ENCODE measurements at places on chromosomes 6 and 20. TPM values are rescaled to one million over a fixed set of nuclear protein-coding genes. Genes with fewer than 3 reads are reported as not detected.
A peak's percentile ranks its signal among the peaks of the same experiment; 100 is the strongest.

GRCh38 chr6:30463651-30464618, 25.4 kb upstream of the HLA-E start:
- no peak for DNase-seq

DNA sequence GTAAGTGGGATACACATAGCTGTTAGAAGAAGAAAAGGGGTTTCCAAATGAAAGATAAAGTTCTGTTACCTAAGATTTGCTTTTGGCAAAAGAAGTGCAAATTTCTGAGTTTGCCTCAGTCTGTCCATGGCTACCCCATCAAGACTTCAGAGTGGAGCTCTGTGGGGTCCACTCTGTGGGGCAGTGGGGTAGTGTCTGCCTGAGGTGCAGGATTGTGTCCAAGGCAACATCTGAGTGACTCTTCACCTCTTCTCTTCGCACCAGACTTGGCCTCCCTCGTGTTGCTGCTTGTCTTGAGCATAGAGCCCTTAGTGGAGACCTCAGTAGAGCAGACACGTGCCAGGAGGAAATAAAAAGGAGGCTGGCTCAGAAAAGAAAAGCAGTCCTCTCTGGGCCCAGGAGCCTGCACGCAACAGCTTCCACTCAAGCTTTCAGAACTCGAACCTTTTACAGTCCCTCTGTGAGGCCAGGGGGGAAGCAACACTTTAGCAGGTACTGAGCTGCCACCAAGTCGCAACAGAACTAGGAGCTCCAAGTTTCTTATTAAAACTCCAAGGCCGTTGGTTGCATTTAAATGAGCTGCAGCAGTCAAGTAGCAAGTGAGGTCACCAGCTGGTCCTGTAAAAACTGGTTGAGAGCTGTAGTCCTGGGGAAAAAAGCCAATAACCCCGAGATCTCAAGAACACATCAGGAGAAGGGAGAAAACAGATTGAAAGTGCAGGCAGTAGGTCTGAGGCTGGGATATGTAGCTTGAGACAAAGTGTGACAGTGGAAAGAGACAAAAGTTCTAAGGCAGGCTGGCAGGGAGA, 413.5 kb downstream of the CDC5L start:
- no peak for DNase-seq

DNA sequence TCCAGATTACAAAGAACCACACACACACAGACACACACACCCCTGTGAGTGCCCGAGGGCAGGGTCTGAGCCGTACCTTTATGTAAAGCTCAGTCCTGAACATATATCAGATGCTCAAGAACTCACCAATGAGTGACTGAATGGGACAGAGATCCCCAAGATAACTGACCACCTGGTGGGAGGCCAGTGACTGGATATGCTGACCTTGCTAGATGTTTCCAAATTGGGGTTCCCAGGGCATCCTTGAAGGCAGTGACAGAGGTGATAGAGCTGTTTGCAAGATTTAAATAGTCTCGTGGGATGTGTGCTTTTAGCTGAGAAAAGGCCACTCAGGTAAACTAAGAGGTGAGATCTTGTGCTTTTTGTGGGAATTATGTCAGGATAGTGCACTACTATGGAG, 39.3 kb downstream of the KCNK17 start:
- DNase-seq, result no peak

DNA sequence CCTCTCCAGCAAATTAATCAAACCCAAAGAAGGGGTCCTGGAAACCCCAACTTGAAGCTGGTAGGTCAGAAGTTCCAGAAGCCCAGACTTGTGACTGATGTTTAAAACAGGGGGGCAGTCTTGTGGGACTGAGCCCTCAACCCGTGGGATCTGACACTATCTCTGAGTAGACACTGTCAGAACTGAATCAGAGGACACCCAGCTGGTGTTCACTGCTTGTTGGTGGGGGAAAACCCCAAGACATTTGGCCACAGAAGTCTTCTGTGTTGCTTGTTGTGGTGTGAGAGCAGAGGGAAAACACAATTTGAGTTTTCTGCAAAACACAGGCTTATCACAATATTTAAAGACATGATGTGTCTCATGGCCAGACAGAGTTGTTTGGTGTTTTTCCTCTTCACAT, 29.9 kb downstream of the KIF13A start:
- DNase-seq, result no peak

The ORC3 gene
- total RNA-seq, result 11.1 TPM

DNA sequence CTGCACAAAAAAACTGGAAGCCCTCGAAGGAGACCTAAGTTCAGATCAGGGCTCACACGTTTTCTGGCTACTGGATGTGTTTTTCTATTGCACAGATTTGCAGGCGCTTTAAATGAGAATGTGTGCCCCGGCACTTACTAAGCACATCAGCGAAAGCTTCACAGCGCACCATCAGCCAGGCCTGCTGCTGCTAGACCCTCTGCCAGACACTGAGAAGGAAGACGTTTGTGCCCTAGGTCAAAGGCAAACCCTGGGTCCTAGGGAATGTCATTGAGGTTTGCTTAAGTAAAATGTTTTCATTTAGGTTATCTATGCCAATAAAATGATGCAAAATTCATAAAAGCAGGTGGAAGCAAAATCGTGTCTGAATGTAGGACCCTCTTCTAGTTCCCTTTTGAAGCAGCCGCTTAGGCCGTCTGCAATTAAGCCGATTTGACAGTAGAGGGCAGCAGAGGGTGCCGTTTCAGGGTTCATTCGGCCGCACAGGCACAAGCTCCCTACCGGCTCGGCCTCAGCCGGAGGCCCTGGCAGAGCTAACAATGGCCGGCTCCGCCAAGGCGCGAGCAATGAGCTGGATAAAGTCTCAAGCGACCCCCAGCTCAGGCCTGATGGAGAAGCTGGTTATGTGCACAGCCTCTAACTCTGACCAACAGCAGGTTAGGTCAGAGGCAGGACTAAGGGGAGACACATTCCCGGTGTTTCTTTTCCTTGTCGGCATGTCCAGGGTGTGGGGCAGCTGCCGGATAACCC, 107.2 kb upstream of the FOXA2 start:
- peak; percentile 49 for DNase-seq

DNA sequence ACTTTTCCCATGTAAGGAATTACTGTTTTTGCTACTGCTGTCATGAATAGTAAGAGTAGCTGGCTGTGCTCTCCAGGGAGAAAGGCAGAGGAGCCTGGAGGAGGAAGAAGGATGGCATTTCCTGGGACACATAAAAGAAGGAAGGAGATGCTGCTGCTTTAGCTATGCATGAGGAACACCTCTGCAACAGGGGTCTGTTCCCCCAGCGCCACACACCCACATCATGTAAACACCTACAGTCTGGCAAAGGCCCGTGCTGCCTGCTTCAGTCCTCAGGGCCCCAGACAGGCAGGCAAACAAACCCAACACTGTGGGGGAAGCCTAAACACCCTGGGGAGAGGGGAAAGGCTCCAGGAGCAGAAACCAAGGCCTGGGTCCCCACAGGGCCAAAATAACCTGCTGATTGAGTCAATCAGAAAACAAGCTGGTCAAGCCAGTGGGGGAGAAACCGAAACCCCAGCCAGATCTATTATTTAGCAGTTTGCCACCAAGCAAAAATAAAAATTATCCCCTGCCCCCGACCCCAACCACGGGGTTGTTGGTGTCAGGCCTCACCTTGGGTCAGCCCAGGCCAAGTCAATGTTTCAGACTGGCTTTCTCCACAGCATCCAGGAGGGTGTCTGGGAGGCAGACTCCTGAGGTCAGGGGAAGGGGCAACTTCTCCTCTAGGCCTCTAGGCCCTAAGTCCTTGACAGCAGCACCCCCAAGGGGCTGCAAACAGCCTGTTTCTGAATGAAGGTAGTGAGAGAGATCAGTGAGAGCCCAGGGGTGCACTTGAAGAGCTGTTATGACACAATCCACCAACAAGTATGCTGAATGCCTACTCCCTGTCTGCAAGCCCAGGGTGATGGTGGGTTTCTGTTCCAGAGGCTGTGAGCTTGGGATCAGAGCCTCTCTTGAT, 34.6 kb upstream of the SCUBE3 start:
- no peak for DNase-seq

DNA sequence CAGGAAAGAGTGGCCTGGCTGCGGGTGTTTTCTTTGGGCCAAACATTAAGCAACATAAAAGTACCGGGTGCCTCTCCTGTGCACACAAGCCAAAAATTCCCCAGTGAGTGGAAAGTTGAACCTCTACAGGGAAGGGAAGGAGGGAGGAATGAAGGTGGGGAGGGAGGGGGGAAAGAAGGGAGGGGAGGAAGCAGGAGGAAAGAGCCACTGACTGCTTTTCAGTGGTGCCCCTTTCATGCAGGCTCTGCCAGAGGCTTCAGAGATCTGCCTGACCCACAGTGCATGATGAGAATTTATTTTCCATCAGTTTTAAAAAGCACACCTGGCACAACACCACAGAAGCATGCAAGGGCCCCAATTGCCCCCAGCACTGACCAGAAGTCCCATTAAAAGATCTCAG, 27.5 kb upstream of the AVP start:
- DNase-seq, result no peak

The WFDC12 gene
- total RNA-seq, result not detected

- no peak for DNase-seq
These were observed 14.3 kb upstream of the NEDD9 start for GRCh38 chr6:11246722-11247121.

The SCAND1 gene
- 31.9 TPM for total RNA-seq

The NKX2-2 gene
- not detected for total RNA-seq

The HCK gene
- 0.13 TPM for total RNA-seq

DNA sequence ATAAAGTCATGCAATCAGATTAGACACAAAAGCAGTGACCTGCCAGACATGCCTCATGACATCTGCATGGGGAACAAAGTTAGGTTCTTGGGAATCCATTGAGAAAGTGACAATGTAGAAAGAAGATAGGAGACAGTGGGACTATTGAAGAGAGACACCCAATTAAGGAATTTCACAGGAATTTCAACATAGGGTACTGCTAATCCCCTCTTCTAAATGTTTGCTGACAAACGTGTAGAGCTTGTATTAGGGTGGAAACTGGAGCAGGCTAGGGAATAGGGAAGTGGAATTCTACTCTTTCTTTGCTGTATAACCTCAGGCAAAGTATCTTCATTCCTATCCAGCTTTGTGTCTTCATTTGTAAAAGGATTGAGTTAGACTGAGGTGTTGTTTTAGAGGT, 409.4 kb upstream of the SASH1 start:
- DNase-seq, result no peak

DNA sequence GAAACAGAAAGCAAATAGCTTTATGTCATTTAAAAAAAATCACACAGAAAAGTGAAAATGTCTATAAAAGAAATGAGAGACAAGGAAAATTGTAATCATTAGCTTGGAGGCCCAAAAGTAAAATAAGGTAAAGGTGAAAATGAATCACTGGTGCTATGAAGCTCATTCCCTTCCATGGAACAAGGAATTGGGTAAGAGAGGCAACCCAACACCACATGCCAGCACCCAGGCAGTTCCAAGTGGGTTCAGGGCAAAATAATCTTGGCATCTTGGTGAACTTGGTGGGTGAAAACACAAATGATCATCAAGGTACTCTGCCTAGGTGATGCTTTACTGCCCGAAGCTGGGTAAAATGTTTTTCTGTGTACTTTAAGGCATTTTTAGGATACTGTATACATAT, 16.7 kb downstream of the CST4 start:
- DNase-seq, result no peak

DNA sequence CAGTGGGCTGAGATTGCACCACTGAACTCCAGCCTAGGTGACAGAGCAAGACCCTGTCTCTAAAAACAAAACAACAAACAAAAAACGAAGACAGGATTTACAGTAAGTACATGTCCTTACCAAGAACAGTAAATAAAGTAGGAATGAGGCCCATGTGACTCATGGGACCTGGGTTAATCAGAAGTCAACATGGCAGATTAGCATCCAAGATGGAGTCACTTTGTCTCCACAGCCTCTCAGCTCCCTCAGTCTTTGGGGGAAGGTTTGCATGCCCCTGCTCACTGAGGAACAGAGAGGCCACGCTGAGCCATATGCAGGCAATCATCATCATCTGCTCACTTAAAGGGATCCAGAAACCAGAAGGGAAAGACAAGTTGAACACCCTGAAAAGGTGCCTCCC, 7.8 kb upstream of the MUC22 start:
- peak; percentile 36 for DNase-seq

The CPNE5 gene
- total RNA-seq, result not detected

The OR12D3 gene
- total RNA-seq, result not detected

GRCh38 chr6:87151781-87152525, 3.4 kb upstream of the ZNF292 start:
- no peak for DNase-seq

The SLC22A23 gene
- total RNA-seq, result 18.7 TPM

DNA sequence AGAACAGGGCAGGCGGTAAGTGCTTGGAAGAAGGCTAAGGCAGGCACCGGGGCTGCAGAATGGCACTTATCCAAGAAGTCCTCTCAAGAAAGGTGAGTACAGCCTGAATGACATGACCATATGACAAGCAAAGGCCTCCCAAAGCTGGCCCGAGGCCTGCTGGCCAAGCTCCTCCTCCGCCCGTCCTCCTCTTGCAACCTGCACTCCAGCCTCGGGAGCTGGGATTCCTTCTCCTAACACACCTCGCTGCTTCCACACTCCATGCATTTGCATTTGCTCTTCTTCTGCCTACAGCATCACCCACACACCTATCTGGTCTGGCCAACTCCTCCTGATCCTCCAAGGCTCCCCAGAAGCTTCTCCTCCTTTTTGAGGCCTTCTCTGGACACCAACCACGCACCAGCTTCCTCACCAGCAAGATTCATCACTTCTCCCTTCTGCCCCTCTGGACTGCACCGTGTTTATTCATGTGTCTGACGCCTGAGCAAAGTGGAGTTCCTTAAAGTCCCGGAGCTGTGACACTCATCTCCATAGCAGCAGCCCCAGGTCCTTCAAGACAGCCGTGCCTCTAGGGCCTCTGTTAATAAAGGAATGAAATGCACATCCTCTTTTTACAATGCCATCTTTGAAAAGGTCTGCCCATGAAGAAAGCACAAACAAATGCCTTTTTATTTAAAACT, 32.3 kb downstream of the CNKSR3 start:
- no peak for DNase-seq

DNA sequence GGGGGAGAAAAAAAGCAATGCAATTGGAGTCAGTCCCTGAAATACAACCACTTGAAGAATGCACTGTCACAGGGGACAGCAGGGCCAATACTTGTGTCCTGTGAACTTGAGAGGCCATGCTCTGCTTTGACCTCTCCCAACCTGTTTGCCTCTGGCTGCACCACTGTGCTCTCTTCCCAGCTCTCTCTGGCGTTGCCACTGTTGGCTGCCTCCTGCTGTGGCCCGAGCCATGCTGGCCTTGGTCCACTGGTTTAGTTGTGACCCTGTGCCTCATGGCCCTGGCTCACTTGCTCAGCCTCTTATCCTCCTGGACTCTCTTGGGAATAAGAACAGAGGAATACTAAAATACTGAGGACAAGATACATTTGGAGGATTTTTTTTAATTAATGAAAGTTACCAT, 14.5 kb upstream of the FBXO30 start:
- DNase-seq, result no peak

Measured in bronchial epithelial cell (primary cell).